ENCODE measurements at places on chromosomes 7 and 10.

DNA sequence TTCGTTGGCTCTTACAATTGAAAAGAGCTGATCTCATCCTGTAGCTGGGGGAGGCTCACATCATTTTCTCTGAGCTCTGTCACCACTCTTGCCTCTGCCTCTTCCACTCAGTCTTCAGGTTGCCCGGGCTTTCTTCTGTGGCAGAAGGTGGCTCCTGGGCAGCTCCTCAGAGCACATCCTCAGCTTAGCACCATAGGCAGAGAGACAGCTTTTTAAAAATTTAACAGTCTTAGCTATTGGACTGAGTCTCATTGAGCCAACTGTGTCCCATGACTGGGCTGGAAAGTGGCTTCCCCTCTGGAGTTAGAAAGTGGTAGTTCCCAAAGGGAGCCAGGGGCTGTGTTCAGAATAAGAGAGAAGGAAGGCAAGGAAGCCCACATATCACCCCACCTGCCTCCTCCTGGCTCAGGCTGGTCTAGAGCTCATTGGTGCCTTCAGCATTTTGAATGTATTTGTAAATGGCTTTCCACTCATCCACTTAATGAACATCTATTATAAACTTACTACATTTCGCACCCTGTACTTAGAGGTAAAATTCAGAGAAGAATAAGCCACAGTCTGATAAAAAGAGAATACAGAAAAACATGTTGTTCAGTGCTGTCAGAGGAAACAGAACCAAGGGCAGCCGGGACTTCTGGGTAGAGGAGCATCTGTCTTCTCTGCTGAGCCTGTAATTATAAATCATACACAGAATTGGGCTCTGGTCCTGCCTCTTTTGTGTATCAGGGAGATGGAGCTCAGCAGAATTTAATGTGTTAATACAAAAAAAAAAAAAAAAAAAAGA lies 119.3 kb downstream of the WDFY4 start:
- DNase-seq, result no peak

DNA sequence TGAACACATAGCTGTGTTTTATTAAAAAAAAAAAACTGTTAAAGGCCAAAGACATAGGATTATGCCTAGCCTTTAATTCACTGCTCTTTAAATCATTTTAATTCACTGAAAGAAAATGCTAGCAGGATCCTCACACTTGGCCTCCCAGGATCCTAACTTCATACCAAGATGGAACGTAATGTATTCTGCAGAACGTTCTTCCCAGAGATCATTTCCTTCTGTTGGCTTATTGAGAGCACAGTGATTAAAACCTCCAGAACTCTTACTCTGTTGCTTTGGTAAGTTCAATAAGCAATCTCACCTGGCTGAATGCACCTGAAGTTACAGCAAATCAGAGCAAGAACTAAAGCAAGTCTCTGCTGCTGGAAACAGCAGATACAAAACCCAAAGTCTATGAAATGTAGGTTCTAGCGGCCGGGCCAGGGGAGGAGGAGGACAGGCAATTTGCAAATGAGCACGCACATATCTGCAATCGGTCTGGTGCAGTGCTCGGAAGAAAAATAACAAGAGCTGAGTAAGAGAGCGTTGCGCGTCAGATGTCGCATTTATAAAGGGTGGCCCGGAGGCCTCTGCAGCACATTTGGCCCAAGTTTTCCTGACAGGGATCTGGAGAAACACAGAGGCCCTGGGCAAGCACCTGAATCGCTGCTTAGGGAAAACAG lies 193.9 kb downstream of the FAM107B start:
- DNase-seq, result no peak

DNA sequence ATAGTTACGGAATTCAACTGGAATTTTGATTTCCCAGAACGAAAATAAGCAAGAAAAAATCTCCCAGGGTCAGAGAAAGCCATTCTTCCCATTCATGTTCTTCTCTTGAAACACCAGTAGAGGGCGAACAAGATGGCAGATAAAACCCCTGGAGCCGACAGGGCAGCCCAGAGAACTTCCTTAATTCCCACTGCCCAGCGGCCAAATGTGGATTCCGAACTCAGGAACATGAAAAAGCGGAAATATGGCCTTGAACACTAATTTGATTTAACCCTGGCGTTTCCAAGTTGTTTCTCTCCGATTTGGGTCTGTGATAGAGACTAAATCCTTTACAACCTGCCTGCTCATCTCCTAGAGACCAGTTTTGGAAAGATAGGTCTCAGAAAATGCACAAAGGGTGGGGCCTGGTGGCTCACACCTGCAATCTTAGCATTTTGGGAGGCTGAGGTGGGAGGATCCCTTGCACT lies 100.7 kb upstream of the WAC start:
- peak; percentile 75 for DNase-seq

DNA sequence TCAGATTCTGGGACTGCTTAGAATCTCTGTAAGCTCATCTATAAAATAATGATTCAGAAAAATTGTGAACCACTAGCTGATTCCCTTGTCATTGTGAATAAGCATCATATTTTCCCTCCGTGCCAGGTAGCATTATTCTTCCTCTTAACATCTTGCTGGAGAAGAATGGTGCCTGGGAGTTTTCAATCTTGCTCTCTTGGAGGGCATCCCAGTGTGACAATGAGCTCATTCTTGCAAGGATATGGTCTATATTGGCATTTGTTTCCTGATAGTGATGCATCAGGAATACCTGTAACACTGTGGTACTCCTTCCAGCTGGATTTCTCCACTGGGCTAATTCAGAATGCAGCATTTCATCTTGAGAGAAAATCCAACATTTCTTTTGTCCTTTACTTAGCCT lies 126.4 kb upstream of the ITGB1 start:
- DNase-seq, result no peak

DNA sequence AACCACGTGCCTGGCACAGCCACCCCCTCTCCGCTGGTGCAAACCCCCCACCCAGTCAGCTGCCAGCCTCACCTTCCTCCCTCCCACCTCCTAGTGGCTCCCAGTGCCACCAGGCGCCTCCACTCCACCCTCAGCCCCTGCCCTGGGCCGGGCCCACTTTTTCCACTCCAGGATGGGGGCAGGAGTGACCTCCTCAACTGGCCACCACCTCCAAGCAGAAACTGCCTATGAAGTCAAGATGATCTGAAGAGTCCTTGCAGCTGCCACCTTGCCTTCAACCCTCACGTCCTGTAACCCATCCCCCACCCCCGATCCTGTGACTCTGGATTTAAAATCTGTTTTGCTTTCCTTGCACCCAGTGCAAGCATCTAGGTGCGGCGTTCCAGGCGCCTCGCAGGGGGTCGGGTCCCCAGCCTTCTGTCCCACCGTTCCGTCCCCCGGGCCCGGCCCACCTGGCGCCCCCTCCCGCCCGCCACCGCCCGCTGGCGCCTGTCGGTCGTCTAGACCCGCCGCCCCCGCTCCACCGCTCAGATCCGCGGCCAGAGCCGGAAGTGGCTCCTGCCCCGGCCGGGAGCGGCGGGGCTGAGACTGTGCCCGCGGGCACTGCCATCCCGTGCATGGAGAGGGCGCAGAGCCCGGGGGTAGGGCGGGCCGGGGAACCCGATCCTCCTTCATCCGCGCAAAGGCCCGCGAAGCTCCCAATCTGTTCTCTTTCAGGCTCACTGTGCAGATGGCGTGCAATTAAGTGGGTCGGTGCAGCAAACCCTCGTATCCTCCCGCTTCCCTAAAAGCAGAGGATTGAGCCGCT lies 51.2 kb upstream of the GTF2I start:
- no peak for DNase-seq

GRCh38 chr10:78543031-78543748 lies 509.5 kb downstream of the RPS24 start:
- no peak for DNase-seq

GRCh38 chr10:77264107-77264506 lies 373.5 kb downstream of the KCNMA1 start:
- no peak for DNase-seq

DNA sequence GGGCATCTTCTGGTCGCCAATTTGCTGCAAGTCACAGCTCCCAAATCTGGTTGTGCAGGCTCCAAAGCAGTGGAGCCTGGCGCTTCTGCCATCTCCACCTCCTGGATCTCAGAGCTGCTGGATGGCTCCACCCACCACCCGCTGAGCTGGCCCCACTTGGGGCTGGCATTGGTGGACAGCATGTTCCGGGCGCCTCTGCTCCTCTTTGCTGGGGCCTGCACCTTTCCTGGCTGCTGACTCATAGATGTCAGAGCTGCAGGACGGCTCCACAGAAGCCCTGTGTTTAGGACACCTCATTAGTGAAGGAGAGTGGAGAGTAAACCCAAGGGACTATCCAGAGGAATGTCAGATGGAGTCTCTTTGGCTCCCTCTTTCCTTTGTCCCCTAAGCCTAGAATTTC lies 27.4 kb downstream of the MAPK8 start:
- no peak for DNase-seq

GRCh38 chr10:122657729-122658128 lies 41.9 kb downstream of the C10orf120 start:
- no peak for DNase-seq

- no peak for DNase-seq
These were observed 2.8 kb upstream of the REPIN1 start for GRCh38 chr7:150365673-150366398.

DNA sequence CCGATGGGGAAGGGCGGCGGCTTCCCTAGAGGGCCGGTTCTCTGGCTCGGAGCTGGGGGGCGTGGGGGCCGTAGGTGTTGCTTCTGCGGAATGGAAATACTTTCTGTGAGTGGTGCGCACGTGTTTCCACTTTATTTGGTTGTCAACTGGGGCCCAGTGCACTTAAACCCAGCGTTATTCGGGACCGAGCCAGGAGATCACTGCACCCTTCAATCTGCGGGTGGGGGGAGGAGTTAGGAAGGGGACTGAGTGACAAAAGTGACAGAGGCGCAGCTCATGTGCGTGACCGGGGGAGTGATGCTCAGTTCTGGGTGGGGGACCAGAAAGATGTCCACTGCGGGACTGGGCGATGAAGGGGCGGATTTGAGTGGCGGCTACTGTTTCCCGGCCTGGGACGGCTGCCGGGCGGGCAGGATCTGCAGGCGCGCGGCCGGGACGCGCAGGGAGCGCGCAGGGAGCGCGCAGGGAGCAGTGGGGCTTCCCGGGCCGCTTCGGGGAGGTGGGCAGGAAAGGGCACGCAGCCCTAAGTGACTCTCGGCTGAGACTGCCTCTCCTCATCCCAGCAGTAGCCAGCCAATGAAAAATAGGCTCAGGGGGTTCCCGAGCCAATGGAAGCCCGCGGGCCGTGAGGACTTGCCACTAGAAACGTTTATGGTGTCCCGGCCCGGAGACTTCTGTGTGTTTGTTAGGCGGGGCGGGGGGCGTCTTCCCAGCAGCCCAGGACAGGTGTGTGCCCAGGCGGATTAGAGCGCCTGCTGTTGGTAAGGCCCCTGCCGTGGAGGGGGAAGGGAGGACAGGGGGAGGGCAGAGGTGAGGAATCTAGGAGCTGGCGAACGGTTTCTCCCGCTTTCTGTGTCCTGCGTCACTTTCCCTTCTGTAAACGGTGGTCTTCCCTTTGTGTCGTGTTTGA lies 54.3 kb upstream of the KDM7A start:
- DNase-seq, result peak; percentile 19

DNA sequence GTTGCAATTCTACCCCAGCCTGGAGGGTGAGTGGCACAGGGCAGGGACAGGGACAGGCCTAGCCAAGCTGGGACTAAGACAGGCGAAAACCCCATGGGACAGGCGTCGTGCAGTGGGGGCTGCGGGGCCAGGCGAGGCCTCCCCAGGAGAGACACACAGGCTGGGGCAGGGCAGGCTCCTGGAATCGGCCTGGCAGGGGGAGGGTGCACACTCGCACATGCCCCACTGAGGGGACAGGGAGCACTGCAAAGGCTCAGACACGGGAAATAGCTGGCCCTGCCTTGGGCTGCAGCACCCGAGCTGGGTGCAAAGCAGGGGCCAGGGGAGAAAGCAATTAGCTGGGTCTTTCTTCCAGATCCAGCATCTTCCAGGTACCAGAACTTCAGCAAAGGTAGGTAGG lies 10.4 kb downstream of the LAT2 start:
- no peak for DNase-seq

GRCh38 chr7:24885305-24885704 lies 94.7 kb downstream of the OSBPL3 start:
- DNase-seq, result no peak

DNA sequence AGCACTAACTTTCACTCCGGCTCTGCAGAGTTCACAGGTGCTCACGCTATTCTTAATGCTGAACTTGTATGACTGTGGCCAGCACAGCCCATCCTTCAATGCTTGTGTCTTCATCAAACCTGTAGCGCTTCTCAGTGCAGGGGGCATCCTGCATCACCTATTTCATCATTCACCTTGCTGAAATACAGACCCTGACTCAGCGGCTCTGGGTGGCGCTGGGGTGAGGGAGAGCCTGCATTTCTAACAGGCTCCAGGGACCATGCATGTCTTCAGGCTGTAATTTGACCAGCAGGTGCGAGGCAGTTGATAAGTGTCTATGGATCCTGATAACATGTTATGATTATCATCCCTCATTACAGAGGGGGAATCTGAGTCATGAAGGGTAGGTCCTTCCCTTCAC lies 89.3 kb downstream of the VOPP1 start:
- DNase-seq, result no peak

DNA sequence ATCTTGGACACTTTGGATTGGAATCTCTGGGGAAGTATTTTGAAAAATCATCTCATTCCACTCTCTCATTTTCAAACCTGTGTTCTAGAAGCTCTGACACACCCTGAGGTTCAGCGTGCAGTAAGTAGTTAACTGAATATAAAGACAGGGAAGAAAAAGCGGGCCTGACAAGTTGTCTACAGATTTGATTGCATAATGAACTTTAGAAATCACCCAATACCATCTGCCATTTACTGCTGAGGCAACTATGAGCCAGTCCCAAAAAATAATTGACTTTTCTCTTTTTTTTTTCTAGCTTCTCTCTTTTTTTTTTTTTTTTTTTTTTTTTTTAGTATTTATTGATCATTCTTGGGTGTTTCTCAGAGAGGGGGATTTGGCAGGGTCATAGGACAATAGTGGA lies 29.5 kb downstream of the CDC123 start:
- DNase-seq, result no peak

- DNase-seq, result no peak
These were observed 485 bp downstream of the ALOX5 start for GRCh38 chr10:45374350-45375052.

GRCh38 chr10:50622706-50623662 lies 772 bp downstream of the SGMS1 start:
- peak; percentile 47 for DNase-seq

DNA sequence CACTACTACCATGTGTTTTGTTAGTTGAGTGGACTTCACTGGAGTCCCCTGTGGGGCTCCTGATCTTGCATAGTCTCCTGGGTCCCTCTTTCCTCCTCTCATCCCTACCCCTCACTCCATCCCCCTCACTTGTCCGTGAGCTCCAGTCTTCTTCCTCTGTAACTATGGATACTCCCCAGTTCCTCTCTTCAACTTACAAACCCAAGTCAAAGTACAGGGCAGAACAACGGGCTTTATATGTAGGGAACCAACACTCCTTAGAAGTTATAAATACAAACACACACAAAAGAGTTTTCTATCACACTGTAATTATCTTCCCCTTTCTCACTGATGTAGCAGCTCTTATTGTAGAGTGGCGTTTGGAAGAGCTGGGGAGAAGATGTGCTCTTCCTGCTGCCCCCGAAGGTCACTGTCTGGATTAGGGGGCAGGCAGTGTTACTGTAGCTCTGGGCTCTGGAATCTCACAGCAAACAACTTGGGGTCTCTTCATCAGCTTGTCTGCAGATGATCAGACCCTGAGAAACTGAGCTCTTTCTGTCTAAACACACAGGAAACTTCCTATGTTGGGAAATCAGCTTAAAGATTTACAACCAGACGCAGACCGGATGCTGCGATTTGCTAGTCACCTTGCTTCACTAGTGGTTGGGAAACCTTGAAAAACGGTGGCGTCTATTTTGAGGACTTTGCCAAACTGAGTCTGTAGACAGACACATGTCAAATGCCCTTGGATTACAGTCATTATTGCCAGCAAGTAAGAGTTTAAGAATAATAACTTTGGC lies 13.6 kb downstream of the SNX10 start:
- no peak for DNase-seq

Measured in fibroblast of mammary gland (primary cell).